Progenitor cell of endocrine pancreas (in vitro differentiated cells): ENCODE measurements at places on chromosomes 2 and 18.

DNA sequence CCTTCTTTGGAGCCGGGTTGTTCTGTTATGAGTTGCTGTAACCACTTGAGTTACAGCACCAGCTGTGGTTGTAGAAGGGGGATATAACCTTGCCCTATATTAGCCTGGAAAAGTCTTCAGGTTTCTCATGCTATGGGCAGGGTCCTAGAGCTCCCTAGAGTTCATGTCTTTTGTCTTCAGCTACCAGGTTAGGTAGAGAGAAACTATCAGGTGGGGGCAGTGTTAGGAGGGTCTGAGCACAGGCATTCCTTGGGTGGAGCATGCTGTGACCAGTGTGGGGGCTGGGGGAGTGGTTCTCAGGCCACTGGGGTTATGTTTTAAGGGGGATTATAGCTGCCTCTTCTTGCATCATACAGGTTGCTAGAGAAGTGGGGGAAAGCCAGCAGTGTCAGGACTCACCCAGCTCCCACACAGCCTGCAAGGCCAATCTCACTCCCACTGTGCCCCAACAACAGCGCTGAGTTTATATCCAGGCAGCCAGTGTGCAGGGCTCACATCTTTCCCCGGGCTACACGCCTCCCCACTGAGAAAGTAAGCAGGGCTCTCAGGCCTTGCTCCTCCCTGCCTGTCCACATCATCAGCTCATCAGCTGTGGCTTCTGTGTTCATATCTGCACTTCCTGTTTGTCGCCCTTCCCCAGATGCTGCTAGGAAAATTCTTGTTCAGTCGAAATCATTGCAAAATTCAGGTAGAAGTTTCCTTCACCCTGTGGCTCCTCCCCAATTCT, 133.8 kb upstream of the NRXN1 start:
- no peak for DNase-seq

- no peak for DNase-seq
Measured at GRCh38 chr18:28884304-28884703, 707.4 kb upstream of the CDH2 start.

DNA sequence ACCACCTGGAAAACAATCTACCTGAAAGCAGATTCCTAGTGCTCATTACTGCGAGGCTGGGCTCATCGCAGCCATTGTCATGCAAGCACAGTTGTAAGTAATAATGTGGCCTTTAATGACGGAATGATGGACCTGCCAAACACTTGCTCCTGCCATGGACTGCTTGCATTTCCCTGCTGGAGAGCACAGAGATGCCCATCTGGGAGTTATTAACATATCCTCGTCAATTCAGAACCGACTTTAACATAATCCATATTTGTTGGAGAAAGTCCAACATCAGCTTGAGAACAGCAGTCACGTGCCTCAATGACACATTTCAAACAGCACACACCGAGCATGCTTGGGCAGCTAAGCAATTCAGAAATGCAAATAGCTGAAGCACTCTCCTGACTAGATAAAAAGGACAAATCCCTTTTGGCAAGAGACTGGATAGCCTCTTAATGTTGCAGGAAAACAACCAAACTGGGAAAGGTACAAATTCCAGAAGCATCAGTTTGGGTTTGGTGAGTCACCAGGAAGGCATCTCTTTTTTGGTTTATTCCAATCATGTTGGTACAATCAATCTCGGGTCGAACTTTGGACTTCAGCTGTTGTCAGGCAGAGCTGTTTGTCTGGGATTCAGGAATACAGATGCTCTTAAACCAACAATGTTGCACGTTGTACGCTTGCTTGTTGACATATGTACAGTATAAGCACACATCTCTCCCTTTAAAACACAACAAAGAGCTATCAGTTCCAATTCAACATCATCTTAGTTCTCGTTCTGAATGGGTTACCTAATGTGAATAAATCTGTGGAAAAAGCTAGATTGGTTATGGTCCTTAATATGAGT, 395.8 kb downstream of the LNPK start:
- no peak for DNase-seq

DNA sequence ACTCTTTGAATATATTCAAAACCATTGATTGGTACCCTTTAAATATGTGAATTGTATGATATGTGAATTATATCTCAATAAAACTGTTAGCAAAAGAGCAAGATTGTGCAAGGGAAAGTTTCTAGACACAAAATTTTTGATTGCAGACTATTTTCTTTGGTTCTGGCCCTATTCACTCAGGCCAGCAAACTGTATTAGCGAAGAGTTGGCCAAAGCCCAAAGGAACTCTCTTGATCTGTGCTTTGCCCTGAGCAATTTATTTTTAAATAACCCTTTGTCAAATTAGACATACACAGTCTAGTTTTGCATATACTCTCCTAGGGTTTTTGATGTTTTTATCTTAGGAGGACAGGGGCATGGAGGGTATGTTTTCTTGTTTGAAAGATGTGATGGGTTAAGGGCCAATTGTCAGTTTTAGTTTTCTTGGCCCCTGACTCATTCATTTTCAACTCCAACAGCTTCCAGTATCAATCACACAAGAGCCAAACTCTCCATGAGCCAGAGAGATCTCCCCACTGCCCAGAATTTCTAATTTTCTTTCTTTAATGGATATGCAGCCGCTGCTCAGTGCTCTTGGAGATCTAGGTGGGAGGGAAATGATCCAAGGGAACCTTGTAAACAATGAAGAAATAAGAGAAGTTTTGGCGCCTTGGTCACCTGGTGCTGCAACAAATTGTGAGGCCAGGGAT, 231.5 kb downstream of the SRBD1 start:
- DNase-seq: no peak
